CD4-positive, alpha-beta T cell (primary cell): ENCODE measurements at places on chromosomes 12 and 14. TPM values are rescaled to one million over a fixed set of nuclear protein-coding genes. Genes with fewer than 3 reads are reported as not detected.

SSPN gene
- total RNA-seq: not detected

DIABLO gene
- total RNA-seq: 90.3 TPM

TSHR gene
- total RNA-seq: not detected

HVCN1 gene
- 3.9 TPM for total RNA-seq

BEGAIN gene
- total RNA-seq: 1.5 TPM
